ENCODE measurements at places on chromosomes 6 and 20. TPM values are rescaled to one million over a fixed set of nuclear protein-coding genes. Genes with fewer than 3 reads are reported as not detected.

GRCh38 chr20:14566505-14566904 lies 229.1 kb upstream of the FLRT3 start:
- no peaks in the 10 kb centered on the region for H3K36me3 ChIP-seq
- H3K4me1 ChIP-seq, result no peaks in the 10 kb centered on the region
- H3K27me3 ChIP-seq, result no peaks in the 10 kb centered on the region
- DNase-seq, result no peak
- no peak overlapping the region for H3K27ac ChIP-seq

GRCh38 chr6:50637267-50637666 lies 76.1 kb upstream of the TFAP2D start:
- no peak for DNase-seq
- no peak overlapping the region for H3K27ac ChIP-seq
- H3K4me1 ChIP-seq, result no peaks in the 10 kb centered on the region

DNA sequence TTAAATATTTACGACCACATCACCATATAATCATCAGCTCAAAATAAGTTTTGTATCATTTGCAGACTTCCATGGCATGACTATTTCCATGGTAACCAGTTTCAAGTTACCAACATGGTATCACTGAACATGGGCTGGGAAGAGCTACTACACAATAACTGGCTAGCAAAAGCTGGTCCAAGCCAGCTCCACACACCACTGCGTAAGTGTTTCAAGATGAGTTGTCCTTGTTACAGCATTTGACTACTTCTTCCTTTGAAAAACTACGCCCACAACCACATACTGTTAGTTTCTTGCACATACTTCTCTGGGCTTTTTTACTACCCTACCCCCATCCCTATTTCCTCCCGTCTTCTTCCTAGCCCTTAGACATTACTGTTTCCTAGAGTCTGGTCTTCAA lies 8.5 kb downstream of the CD164 start:
- no peak for DNase-seq
- H3K27me3 ChIP-seq, result no peaks in the 10 kb centered on the region
- H3K36me3 ChIP-seq, result no peaks in the 10 kb centered on the region
- no peak overlapping the region for H3K4me3 ChIP-seq
- peaks cover 2% of the 10 kb centered on the region for H3K4me1 ChIP-seq

DNA sequence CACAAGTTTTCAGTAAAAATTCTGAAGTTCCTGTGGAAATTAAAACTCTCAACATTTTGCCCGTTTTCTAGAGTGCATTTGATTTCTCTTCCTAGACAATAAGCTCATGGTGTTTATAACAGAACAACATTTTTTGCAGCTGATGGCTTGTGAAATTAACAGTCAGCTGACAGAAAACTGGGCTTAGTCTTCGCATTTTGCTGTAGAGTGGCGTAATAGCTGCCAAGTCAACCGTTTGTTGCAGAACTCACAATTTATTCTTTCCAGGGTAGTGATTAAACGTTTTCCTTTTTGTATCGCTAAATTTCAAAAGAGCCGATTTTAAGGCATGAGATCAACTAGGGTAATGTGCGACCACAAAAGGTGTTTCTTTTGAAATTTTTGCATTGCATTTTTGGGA lies 1.4 kb downstream of the SPO11 start:
- no peak for DNase-seq
- no peak overlapping the region for H3K27ac ChIP-seq
- no peaks in the 10 kb centered on the region for H3K27me3 ChIP-seq

DNA sequence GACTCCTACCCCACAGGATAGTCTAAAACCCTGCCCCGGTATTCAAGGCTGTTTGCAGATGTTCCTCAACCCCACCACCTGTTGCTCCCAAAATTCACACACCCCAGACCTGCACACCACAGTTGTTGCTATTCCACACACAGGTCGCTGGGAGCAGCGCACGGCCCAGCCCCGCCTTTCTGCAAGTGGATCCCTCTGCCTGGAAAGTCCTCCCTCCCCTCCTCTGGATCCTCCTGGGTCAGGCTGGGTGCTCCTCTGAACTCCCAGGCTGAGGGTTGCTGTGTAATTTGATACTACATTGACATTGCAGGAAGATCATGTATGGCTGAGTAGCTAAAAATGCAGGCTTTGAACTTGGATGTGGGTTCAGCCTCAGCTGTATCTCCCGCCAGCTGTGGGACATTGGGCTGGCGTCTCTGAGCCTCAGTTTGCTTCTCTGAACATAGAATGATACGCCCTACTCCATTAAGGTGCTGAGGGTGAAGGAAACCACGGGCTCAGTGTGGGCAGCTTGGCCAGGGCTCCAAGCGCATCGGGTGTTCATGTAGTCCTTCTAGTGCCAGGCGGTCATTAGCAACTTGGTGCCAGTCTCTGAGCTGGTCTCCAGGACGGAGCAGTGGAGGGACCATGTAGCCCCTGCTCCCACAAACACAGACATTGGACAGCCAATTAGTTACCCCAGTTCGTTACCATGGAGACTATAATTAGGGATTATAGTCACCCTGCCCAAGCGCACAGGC lies 13.9 kb upstream of the CCN5 start:
- H3K4me1 ChIP-seq, result no peaks in the 10 kb centered on the region
- H3K27me3 ChIP-seq, result no peaks in the 10 kb centered on the region
- DNase-seq, result no peak
- H3K27ac ChIP-seq, result no peak overlapping the region
- no peaks in the 10 kb centered on the region for H3K36me3 ChIP-seq
- no peak overlapping the region for H3K4me3 ChIP-seq

DNA sequence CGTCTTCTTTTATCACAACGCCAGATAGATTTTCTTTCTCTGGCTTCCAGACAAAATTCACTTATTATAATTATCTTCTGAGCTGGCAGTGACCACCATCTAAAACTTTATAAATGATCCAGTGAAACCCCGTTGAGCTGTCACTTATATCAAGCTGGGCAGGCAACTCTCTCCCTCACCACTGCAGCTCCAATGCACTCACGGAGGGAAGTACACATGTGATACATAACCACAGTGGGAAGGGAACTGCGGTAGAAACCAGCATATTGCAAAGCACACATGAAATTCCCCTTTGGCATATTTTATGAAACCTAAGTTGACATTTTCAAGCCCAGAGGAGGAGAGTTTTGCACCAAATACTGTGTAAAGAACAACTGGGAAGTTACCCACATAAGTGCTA lies 536.9 kb downstream of the HACE1 start:
- no peaks in the 10 kb centered on the region for H3K4me1 ChIP-seq
- no peak overlapping the region for H3K27ac ChIP-seq
- H3K36me3 ChIP-seq, result no peaks in the 10 kb centered on the region
- no peak for DNase-seq

DNA sequence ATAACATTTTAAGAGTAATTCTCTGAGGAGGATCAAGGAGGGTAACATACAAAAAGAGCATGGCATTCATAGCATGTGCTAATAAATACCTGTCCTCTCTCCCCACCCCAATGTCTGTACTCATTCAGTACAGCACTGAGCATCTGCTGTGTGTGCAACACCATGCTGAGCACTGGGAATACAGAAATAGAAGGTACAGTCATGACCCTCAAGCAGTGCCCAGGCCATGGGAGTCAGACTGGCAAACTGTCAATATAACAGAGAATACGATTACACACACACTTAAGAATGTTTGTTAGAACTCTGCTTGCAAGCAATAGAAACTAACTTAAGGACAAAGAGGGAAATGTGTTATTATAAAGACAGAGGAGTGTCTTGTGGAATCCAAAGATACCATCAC lies 24.7 kb upstream of the ZFAND3 start:
- H3K4me3 ChIP-seq, result no peak overlapping the region
- H3K4me1 ChIP-seq, result peaks cover 2% of the 10 kb centered on the region
- H3K36me3 ChIP-seq, result no peaks in the 10 kb centered on the region
- H3K27me3 ChIP-seq, result no peaks in the 10 kb centered on the region

- no peak for DNase-seq
- H3K4me3 ChIP-seq, result no peak overlapping the region
- no peaks in the 10 kb centered on the region for H3K4me1 ChIP-seq
- no peaks in the 10 kb centered on the region for H3K27me3 ChIP-seq
- H3K27ac ChIP-seq, result no peak overlapping the region
- no peaks in the 10 kb centered on the region for H3K36me3 ChIP-seq
Observed at GRCh38 chr20:12699374-12700228, 309.2 kb upstream of the SPTLC3 start.

The PTCHD4 gene
- 2.4 TPM for total RNA-seq

The TUBE1 gene
- total RNA-seq, result 20.1 TPM

The HRH3 gene
- not detected for total RNA-seq

The SOX18 gene
- total RNA-seq, result 43.2 TPM

Data from aorta (tissue), 5 donors.